Inflammatory macrophage (primary cell): ENCODE measurements at places on chromosomes 1 and 21.

DNA sequence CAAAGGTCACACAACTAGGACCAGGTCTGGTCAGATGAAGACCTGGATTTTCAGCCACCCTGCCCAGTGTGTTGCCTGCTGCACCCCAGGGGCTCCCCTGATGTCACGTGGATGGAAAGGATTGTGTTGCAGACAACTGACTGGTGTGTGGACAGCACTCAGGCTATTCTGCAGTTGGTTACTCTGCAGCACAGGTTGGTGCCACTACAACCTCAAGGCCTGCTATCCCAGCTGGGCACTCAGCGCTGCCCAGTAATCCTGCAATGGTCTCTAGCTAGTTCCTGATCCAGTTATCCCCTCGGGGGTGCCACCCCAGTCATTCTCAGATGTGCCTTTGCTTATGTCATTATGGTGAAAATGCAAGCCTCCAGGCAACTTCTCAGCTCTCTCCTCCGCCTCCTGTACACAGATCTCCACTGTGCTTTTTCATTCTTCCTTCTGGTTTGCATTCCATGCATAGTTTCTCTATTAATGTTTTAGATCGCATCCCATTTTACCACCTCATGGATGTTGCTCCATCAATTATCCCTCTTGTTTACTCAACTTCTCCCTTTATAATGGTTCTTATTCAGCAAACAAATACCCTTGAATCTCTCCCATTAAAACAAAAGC lies 503.2 kb upstream of the CAMK1G start:
- no peak for DNase-seq

- peak; percentile 92 for DNase-seq
These were observed 2.5 kb upstream of the METTL25B start for GRCh38 chr1:156725683-156726280.

DNA sequence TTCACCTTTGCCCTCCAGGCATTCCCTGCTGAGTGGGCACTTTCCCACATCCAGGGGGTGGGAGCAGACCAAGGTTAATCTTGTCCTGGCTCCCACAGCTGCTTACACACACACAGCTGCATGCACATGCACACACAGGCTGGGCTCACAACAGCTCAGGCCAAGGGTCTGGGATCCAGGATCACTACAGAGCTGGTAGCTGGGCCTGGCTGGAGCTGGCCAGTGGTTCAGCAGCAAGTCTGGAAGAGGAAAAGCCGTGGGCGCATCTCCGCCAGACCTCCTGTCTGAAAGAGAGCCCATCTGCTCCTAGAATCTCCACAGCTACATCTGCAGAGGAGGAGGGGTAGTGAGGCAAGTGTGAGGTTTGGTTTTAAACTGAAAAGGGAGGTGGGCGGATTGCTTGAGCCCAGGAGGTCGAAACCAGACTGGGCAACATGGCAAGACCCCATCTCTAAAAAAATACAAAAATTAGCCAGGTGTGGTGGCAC lies 3.8 kb downstream of the CDK18 start:
- no peak for DNase-seq

GRCh38 chr1:10738061-10739058 lies 58.1 kb downstream of the CASZ1 start:
- no peak for DNase-seq

DNA sequence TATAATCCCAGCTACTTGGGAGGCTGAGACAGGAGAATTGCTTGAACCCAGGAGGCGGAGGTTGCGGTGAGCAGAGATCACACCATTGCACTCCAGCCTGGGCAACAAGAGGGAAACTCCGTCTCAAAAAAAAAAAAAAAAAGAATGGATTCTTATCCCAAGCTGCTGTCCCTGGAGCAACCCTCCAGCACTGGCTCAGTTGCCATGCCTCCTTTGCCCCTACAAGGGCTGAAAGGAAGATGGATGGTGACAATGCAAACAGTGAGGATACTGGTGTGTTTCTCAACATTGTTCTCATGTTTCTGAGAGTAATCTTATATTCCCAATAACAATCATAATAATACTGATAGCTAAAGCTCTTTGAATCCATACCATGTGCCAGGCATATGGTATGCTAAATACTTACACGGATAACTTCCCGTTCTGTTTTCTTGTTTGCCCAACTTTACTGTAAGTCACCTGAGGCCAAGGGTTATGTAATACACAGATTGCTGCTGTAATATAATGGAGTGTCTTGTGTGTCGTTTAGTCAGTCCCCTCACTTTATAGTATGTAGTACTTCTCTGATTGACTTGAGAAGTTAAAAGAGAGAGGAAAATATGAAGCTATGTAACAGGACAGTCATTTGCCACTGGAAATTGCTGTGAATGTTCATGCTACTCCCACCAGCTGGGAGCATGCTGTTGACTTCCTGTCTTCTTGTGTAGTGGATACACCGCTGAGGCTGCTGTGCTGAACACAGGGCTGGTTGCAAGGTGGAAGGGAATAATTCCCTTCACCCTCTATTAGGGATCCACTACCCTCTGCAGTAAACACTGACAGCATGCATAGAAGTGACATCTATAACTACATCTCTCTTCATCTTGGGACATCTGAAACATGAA lies 153.6 kb downstream of the CNIH3 start:
- DNase-seq = peak; percentile 60

GRCh38 chr1:196115646-196116045 lies 492.6 kb downstream of the KCNT2 start:
- no peak for DNase-seq

DNA sequence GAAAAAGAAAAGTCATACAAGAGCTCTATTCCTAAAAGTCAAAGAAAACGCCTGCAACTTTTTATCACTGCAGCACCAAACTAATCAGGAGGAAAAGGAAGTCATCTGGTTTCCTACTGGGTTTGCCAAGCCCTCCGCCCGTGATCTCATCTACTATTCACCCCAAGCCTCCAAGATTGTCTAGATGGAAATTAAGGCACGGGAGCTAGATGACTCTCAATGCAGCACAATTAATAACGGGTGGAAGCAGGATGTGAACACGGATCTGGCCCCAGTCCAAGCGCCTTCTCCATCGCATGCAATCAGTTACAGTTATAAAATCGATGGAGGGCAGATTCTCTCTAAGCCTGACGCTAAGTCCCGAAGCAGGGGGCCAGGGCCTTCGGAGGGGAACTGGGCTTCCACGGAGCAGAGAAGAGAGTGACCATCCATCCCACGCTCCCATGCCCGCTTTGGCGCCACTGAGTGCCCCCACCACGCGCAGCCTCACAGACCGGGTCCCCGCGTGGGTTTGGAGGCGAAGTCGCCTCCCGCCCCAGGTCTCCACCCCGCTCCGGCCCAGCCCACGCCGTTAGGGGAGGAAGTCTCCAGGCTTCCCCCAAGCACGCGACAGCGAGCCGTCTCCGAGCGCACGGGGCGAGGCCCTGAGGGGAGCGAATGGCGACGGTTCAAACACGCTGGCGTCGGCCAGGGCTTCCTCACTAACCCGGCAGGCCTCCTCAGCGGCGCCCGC lies 1.8 kb downstream of the HSF2BP start:
- DNase-seq = peak; percentile 29

DNA sequence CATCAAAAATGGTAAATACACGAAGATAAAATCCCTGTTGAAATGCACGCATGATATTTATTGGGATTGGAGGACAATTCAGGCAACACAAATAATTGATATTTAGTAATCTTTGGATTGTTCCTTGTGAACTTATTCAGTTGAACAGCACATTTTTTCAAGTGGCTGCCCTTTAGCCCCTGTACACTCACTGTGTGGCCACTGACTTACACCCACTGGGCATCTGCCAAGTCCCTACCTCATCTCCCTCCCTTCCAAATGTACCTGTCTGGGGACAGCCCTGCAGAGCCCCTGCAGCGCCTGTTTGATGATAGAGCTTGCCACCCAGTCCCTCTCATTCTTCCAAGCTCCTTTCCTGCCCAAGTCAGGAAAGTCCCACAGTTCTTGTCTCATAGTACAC lies 154.3 kb downstream of the GLUL start:
- no peak for DNase-seq

DNA sequence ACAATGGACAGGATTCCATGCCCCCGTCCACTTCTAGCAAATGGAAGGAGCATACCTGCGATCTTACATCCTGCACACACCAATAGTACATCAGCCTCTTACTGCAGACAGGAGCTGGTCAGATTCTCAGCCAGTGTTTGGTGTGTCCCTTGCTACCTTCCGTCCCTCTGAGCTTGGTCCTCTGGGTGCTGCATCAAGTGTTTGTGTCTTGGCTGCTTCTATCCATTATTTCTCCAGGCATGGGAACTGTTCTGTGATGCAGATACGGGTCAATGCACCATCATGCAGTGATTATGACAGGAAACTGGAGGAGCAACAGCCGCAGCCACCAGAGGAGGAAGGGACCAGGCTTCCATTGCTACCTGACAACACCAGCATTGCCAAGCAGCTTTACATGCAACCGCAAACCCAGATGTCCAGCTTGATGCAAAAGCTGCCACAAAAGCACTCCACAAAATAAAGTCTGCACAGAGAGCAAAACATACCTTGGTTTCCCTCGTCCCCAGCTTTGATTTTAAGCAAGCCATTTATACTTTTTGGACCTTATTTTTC lies 21.9 kb upstream of the OVAAL start:
- no peak for DNase-seq

DNA sequence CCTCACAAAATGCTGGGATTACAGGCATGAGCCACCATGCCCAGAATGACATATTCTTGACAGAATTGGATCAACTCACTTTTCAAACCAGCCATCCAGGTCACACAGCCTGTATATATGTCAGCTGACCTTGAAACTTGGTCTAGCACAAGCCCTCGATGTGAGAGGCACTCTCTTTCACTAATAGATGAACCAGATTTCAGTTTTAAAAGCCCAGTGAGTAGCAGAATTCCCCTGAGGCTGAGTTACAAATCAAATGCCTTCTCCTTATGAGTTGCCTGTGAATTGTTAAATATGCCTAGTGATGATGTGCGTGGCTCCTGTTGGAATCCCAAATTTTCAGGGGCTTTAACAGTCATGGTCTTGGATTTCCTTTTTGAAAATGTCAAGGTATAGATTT lies 88.7 kb downstream of the CD247 start:
- DNase-seq = no peak
